SIG-M5 (cell line): ENCODE measurements at places on chromosomes 2 and 18.

DNA sequence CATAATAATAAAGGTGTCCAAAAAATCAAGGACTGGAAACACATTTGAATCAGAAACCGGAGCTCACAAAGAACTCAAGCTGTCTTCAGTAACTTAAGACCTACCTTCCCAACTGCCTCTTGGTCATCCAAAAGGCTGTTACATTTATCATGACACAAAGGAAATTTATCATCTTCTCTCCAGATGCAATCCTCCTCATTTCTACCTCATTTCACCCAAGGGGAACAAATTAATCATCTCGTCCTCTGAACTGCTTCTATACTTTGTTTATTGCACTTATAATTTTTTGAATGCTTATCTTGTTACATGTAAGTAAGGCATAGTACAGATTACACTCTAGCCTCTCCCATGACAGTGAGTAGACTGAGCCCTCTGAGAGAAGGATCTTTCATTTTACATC lies 105.1 kb upstream of the RGPD4 start:
- no peak for DNase-seq

DNA sequence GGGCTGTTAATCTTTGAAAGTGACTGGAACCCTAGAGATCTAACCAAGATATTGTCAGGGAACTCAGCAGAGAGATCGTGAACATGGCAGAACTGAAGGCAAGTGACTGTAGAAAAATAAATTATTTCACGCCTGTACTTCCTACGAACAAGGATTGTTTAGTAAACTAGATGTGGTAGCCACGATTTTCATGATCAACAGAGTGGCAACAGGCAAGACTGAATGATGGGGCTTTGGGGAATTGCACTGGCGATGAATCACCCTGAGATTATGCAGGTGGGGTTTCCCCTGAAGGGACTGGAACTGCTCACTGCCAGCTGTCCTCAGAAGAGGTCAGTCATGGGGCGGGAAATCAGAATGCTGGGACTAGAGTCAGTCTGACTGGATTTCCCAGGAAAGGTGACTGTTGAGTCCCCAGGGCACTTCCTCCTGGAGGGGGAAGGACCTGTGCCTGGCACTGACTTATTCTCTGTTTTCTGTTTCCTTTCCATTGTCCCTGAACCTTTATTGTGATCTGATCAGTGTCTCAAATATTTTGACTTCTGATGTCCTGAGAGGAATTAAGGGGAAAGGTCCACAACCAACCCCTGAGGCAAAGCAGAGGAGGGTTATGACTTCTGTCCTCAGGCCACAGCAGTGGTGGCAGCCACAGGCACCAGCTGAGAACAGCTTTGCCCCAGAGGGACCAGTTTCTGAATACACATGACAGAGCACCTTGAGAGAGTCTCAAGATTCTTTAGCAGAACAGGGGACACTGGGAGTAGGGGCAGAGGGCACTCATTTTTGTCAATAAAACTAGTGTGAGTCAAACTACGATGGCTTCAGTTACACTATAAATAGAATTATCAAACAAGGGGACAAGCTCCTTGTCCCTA lies 70.0 kb downstream of the NAB1 start:
- no peak for DNase-seq

GRCh38 chr2:71759060-71759459 lies 305.7 kb downstream of the DYSF start:
- DNase-seq: no peak

GRCh38 chr2:219453671-219454590 lies 19.3 kb downstream of the SPEG start:
- DNase-seq: no peak

DNA sequence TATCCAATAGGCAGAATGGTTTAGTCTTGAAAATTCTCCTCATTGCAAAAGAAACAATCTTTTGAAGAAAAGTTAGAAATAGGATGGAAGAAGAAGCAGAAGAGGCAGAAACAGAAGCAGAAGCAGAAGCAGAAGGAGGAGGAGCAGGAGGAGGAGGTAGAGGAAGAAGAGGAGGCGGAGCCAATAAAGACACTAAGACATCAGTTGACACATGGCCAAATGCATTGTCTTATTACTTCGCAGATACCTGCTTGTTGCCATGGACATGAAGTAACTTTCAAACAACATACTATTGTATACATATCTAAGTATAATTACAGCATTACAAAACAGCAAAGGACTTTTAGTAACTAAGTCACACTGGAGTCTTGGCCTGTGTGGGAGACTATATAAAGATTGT lies 606.3 kb downstream of the METTL4 start:
- DNase-seq: no peak

DNA sequence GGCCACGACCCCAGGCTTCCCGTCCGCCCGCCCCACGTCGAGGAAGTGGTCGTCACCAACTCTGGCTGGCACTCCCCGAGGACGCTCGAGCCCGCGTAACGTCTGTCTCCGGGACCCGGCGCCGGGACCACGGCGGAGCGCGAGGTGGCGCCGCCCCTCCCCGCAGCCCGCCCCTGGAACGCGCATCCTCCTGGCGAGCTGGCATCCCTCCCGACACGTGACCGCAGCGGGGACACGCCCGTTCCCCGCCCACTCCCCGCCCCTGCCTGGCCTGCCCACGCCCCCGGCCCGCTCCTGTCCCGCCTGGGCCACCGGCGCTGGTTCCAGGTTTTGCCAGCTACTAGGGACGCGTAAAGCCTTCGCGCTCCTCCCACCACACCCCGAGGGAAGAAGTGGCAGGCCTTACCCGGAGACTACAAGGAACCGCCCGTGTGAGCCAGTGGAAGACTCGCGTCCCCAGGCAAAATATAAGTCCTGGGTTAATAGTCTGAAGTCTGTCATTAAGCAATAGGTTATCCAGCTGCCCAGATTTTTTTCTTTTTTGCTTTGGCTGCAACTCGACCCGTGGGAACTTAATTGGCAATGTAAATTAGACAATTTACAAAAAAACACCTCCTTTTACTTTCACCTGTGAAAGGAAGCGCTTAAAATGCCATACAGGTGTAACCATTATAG lies at the start of gene OSBPL1A:
OSBPL1A (minus strand) TSS at position 131 of the 675 bp plus-strand sequence. CDS start 20,291 bp downstream, outside the sequence.
- peak; percentile 85 for DNase-seq

GRCh38 chr2:218476676-218477075 lies 57.8 kb downstream of the VIL1 start:
- no peak for DNase-seq

DNA sequence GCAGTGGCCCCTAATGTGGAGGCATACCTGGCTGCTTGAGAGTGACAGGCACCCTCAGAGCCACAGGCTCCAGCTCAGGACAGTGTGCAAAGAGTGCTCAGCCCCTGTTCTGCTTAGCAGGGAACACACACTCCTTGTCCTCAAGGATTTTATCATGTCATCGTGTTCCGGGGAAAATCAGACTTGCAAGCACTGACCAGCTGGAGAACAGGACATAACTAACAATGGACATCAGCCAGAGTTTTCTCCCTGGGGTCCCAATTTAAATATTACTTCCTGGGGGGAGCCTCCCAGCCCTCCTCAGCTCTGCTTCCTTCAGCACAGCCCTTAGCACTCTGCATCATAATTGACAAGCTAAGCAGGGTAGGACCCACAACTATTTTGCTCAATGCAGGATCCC lies 175.4 kb upstream of the ACAA2 start:
- DNase-seq: no peak

GRCh38 chr2:68796295-68796905 lies 61.8 kb downstream of the ARHGAP25 start:
- DNase-seq: peak; percentile 69

DNA sequence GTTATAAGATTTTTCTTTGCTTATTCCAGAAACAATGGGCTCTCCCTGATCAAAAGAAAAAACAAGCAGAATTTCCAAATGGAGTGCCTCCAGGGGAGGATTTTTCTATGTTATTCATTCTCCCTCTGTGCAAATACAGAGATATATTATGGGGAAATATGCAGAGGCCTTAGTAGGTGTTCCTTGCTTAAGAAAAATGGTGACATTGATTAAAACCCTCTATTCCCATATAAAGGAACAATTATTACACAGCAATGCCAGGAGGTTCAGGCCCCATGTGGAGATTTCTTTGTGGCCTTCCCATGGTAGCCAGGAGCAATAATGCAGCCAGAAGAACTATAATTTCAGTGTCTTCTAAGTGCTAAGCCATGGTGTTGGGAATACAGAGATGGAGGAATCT lies 255.9 kb upstream of the CXCR4 start:
- no peak for DNase-seq

DNA sequence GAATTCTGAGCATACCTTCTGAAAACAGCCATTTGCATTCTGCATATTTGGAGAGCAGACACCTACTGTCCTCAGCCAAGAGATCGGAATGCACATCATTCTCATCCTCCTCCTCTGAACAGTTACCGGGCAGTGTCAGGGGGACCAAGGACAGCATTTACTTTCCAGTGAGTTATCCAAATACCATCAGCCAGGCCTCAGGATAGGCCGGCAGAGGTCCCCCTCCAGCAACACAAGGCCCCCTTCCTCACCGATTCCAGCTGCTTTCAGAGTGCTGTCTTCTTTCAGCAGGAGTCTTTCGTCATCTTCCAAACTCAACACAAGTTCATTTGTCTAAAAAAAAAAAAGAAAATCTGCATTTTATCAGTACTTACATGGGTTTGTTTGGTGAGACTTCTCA lies 55.3 kb downstream of the C2orf76 start:
- DNase-seq: no peak

- DNase-seq: peak; percentile 97
Measured at GRCh38 chr2:45567974-45568789, 42.9 kb downstream of the SRBD1 start.

- no peak for DNase-seq
Measured at GRCh38 chr2:165055082-165055851, 99.9 kb upstream of the SLC38A11 start.

DNA sequence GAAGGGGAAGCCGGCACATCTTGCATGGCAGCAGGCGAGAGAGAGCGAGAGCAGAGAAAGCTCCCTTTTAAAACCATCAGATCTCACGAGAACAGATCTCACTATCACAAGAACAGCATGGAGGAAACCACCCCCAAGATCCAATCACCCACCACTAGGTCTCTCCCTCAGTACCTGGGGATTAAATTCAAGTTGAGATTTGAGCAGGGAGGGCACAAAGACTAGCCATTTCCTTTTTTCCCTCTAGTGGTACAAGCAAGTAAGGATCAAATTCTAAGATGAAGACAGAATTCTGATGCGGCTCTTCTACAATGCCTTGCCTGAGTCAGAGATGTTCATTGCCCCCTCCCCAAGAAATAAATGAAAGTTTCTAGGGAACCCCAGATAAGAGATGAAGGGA lies 45.6 kb upstream of the ANKRD44 start:
- no peak for DNase-seq

DNA sequence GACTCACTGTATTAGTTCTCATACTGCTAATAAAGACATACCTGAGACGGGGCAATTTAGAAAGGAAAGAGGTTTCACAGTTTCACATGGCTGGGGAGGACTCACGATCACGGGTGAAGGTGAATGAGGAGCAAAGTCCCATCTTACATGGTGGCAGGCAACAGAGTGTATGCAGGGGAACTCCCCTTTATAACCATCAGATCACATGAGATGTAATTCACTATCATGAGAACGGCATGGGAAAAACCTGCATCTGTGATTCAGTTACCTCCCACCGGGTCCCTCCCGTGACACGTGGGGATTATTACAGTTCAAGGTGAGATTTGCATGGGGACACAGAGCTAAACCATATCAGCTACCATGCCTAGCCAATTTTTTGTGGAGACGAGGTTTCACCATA lies 168.2 kb downstream of the NEDD4L start:
- DNase-seq: no peak
